ENCODE measurements at places on chromosomes 5 and 9. TPM values are rescaled to one million over a fixed set of nuclear protein-coding genes. Genes with fewer than 3 reads are reported as not detected.

GRCh38 chr9:71986900-71987299, 73.5 kb downstream of the C9orf57 start:
- no peaks in the 10 kb centered on the region for H3K36me3 ChIP-seq
- no peaks in the 10 kb centered on the region for H3K27me3 ChIP-seq
- H3K4me3 ChIP-seq: no peak overlapping the region
- DNase-seq: peak; percentile 2

- H3K27me3 ChIP-seq: no peaks in the 10 kb centered on the region
- DNase-seq: peak; percentile 83
- no peak overlapping the region for H3K27ac ChIP-seq
- no peak overlapping the region for H3K4me3 ChIP-seq
These were observed 99.6 kb upstream of the TAF11L2 start for GRCh38 chr5:17398431-17398830.

DNA sequence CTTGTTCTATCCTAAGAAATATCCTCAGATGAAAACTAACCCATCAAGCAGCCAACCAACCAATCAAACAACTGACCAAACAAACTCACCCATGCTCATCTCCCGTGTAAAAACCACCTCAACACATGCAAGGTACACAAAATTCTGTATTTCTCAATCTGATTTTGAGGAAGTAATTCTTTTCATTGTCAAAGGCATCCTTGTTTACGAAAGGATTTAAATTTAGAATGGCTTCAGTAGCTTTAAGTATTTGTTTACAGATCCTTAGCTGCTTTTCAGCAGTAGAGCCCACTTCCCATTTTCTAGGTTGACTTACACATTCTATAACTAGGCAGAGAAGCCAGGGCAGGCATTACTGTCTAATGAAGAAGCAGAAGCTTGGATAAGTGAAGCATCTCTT, 78.6 kb downstream of the NTRK2 start:
- no peaks in the 10 kb centered on the region for H3K27me3 ChIP-seq
- no peak overlapping the region for H3K27ac ChIP-seq
- no peaks in the 10 kb centered on the region for H3K4me1 ChIP-seq
- no peaks in the 10 kb centered on the region for H3K36me3 ChIP-seq
- H3K4me3 ChIP-seq: no peak overlapping the region

GRCh38 chr9:74783408-74783807, 104.3 kb downstream of the TRPM6 start:
- H3K27ac ChIP-seq: no peak overlapping the region
- DNase-seq: no peak
- no peaks in the 10 kb centered on the region for H3K4me1 ChIP-seq
- no peak overlapping the region for H3K4me3 ChIP-seq
- no peaks in the 10 kb centered on the region for H3K36me3 ChIP-seq

GRCh38 chr9:89353989-89354388, 35.7 kb downstream of the SECISBP2 start:
- no peak for DNase-seq
- peaks cover 5% of the 10 kb centered on the region for H3K4me1 ChIP-seq
- H3K27me3 ChIP-seq: no peaks in the 10 kb centered on the region
- peaks cover 45% of the 10 kb centered on the region for H3K36me3 ChIP-seq

DNA sequence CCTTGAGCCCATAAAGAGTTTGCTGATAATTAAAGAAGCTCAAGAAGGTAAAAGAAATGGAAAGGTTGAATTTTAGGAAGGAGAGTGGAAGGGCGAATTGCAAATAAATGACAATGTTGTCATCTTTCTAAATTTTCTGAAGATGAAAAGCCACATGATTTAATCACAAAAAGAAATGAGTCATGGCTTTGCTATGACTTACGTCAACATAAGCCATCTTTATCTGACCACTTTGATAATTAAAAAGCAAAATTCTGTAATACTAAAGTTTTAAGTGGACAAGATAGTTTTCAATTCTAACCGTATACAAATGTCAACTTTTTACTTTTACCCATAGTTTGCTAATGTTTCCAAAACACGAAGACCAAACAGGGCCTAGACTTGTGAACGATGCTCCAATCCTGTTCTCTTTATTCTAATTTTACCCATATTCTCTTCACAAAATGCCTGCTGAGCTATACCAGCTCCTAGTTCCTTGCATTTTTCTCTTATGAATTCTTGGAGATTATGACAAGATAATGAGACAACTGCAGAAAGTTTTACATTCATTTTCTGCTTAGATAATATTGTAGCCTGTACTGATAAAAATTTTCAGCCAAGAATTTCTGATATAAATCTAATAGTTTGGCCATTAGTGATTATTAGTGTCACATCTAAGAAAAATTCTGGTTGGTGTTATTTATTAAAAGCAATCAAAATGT, 21.8 kb upstream of the PRUNE2 start:
- H3K36me3 ChIP-seq: no peaks in the 10 kb centered on the region
- H3K27ac ChIP-seq: no peak overlapping the region
- H3K4me3 ChIP-seq: no peak overlapping the region

DNA sequence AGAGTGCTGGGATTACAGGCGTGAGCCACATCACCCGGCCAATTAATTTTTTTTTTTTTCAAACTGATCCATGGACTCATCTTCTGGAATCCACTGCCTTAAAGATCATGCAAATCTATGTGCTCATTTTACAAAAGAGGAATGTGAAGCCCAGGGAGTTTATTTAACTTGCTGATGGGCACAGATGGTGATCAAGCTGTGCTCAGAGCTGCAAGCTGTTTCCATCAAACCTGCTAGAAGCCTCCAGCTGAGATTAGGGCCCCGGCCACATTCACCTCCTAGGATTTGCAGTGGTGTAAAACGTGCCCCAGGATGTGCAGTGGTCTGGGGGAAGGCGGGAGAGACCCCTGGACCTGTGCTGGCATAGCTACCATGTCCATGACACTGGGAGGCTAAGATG, 56.1 kb upstream of the TUT7 start:
- H3K27me3 ChIP-seq: peaks cover 20% of the 10 kb centered on the region
- DNase-seq: no peak
- H3K4me3 ChIP-seq: no peak overlapping the region

DNA sequence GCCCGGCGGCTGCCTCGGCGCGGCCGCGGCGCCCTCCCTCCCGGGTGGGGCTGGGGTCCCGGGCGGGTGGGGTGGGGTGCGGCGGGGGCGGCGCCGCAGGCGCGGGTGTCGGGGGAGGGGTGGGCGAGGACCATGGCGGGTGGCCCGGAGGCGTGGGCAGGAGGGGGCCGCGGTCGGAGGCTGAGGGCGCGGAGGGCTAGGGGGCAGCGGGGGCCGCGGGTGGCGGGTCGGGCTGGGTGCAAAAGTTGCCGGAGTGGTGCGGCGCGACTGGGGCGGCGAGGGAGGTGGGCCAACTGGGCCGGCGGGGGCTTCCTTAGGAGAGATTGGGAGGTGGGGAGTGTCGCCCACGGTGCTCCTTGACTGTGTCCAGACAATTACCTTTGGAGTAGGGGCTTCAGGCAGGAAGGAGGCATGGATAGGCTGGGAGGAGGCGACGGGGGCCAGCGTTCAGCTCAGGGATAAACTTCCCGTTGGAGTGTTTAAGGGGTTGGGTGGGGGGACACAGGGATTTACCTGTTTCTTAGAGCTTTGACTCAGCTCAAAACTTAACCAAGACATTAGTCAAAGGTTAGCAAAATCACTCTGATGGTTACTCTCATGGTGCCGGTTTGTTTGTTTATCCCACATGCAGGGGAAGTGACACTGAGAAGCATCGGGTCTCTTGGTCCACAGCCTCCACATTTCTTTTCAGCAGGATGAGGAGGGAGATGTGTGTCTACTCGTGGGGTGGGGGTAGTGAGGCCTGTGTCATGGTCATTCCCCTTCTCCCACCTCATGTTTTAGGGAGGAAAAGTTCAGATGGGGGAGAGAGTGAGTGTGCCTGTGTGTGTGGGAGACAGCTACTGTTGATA, 859 bp downstream of the CSNK1G3 start:
- H3K27me3 ChIP-seq: no peaks in the 10 kb centered on the region
- H3K27ac ChIP-seq: peak overlapping the region; percentile 98
- H3K4me1 ChIP-seq: peaks cover 7% of the 10 kb centered on the region
- H3K36me3 ChIP-seq: no peaks in the 10 kb centered on the region
- peak; percentile 41 for DNase-seq

- H3K27me3 ChIP-seq: no peaks in the 10 kb centered on the region
- H3K36me3 ChIP-seq: no peaks in the 10 kb centered on the region
- no peak for DNase-seq
These were observed 225.0 kb downstream of the ADAMTSL1 start for GRCh38 chr9:18698992-18699391.

DNA sequence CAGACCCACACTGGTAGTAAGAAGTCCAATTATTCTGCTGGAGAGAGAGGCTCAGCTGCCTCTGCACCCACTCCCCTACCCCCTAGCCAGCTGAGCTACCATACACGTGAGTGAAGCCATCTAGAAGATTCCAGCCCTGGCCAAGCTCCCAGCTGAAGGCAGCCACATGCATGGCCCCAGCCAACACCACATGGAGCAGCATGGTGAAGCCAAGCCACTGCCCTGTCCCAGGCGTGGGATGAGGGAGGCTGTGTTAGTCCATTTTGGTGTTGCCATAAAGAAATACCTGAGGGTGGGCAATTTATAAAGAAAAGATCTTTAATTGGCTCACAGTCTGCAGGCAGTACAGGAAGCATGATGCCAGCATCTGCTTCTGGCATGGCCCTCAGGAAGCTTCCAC, 20.0 kb upstream of the VDAC1 start:
- H3K4me1 ChIP-seq: no peaks in the 10 kb centered on the region
- no peak for DNase-seq
- no peaks in the 10 kb centered on the region for H3K36me3 ChIP-seq
- H3K4me3 ChIP-seq: no peak overlapping the region
- H3K27ac ChIP-seq: no peak overlapping the region
- no peaks in the 10 kb centered on the region for H3K27me3 ChIP-seq

GRCh38 chr5:162956570-162956969, 480.8 kb upstream of the CCNG1 start:
- no peak for DNase-seq
- H3K36me3 ChIP-seq: no peaks in the 10 kb centered on the region
- no peak overlapping the region for H3K27ac ChIP-seq
- no peaks in the 10 kb centered on the region for H3K4me1 ChIP-seq

- peaks cover 10% of the 10 kb centered on the region for H3K4me1 ChIP-seq
- no peaks in the 10 kb centered on the region for H3K36me3 ChIP-seq
- H3K4me3 ChIP-seq: no peak overlapping the region
- H3K27ac ChIP-seq: no peak overlapping the region
- H3K27me3 ChIP-seq: no peaks in the 10 kb centered on the region
These were observed 829 bp downstream of the ANXA1 start for GRCh38 chr9:73152543-73152844.

GRCh38 chr5:103464835-103465484, 97.6 kb downstream of the NUDT12 start:
- H3K4me1 ChIP-seq: no peaks in the 10 kb centered on the region
- no peaks in the 10 kb centered on the region for H3K27me3 ChIP-seq
- H3K27ac ChIP-seq: no peak overlapping the region
- no peaks in the 10 kb centered on the region for H3K36me3 ChIP-seq
- H3K4me3 ChIP-seq: no peak overlapping the region

Gene FOXD1
- total RNA-seq: 0.11 TPM

Gene FOXD4L5
- total RNA-seq: 0.27 TPM
